Stomach (tissue), 19 donors: ENCODE measurements at places on chromosomes 12 and 14.
A peak's percentile ranks its signal among the peaks of the same experiment; 100 is the strongest.

DNA sequence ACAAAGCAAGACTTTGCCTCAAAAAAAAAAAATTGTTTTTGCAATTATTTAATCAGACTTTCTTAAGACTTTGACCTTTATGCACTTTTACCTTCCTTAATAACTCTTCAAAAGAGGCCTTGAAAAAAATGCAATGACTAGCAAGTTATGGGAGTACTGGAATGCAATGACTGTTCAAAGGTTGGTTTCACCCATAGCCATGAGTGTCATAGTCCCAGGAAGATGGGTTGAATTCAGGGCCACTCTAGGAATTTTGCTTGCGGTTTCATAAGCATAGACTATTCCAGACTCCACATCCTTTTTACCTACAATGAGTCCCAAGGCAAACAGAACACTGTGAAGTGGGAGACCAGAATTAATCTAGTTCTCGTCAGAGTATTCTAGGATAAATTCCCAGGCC, 29.4 kb upstream of the DENND5B start:
- no peak for DNase-seq

DNA sequence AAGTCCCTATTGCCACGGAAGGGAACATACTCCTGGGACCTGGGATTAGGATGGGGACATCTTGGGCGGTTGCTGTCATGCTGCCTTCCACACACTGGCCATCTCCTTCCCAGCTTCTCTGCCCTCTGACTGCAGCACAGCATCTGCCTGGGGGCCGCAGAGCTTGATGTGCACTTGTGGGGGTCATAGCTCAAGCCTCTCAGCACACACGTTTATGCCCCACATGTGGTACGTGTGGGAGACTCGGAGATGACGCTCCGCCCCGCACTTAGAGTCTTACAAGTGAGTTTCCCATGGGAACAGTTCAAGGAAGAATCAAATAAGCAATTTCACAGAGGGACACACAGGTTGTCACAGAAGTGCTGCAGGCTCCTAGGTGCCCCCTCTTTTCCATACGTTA, 8.6 kb downstream of the ACADS start:
- DNase-seq = no peak

GRCh38 chr14:72450473-72451044, 443.3 kb downstream of the DPF3 start:
- peak; percentile 28 for DNase-seq

DNA sequence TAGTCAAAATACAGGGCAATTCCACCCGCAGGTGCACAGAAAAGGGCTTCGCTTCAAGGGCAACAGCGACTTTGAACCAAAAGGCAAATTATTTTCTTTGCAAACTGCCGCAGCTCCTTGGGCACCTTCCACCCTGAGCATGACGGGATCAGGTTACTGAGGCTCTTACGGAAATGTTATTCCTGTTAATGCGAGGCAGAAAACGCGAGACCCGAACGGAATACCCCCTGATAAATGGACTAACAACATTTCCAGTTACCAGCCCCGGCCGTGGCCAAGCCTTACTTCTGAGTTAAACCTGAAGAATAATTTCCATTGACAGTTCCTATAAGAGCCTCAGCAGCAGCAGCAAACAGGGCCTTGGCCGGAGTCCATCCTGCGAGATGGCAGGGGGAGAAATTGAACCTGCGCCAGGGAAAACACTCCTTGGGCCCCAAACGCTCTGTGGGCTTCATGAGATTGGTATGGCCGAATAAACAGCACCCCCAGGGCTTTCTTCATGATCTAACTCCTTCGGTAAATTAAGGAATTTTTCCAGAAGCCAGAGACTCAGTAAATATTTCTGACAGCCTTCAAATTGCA, 70.0 kb upstream of the DICER1 start:
- DNase-seq = peak; percentile 57

GRCh38 chr14:50060871-50061663, 55.3 kb downstream of the VCPKMT start:
- no peak for DNase-seq

- DNase-seq = no peak
Observed at GRCh38 chr12:123498126-123498825, 35.2 kb downstream of the RILPL1 start.

- DNase-seq = no peak
Observed at GRCh38 chr14:25526290-25526689, 476.3 kb upstream of the STXBP6 start.

GRCh38 chr12:109482894-109483293, 5.5 kb downstream of the UBE3B start:
- DNase-seq = no peak

GRCh38 chr12:121799156-121799841, 4.5 kb upstream of the SETD1B start:
- DNase-seq = peak; percentile 92

DNA sequence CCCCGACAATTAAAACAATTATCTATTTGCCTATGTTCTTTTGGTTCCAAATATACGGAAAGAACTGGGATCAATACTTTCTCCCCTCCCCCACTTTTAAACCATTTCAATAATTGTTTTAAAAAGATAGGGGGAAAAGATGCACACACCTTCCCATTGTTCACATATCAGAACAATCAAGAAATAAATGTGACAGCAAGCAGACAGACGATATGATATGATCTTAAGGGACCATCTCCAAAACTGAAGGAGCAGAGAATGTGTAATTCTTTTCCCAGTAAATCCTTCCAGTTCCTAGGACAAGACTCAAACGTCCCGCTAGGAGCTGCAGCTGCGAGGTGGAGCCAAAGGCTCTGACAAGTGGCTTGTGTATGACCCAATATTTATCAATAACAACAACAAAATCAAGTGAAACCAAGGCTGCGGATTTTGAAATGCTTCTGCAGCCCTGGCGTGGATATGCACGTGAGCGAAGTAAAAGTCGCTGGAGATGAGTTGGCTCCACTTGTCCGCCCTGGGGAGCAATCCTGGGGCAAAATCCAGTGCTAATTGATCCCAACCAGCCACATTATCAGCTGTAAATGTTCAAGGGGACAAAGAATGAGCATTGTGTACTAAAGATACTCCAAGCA, 8.2 kb upstream of the FOXG1 start:
- DNase-seq = no peak
